Stomach (tissue), 19 donors: ENCODE measurements at places on chromosomes 13 and 19. TPM values are rescaled to one million over a fixed set of nuclear protein-coding genes. Genes with fewer than 3 reads are reported as not detected.

- H3K36me3 ChIP-seq: no peaks in the 10 kb centered on the region
- H3K27ac ChIP-seq: no peak overlapping the region
- no peak overlapping the region for H3K4me3 ChIP-seq
- H3K4me1 ChIP-seq: peaks cover 12% of the 10 kb centered on the region
Observed at GRCh38 chr13:59413126-59413525, 750.6 kb downstream of the DIAPH3 start.

- no peak overlapping the region for H3K27ac ChIP-seq
- DNase-seq: peak; percentile 55
- H3K27me3 ChIP-seq: no peaks in the 10 kb centered on the region
- H3K4me1 ChIP-seq: peaks cover 25% of the 10 kb centered on the region
- no peaks in the 10 kb centered on the region for H3K36me3 ChIP-seq
- H3K4me3 ChIP-seq: peak overlapping the region; percentile 65
Observed at GRCh38 chr19:1567848-1568227, 287 bp downstream of the MEX3D start.

- H3K4me1 ChIP-seq: no peaks in the 10 kb centered on the region
- no peak overlapping the region for H3K4me3 ChIP-seq
- DNase-seq: peak; percentile 76
- no peaks in the 10 kb centered on the region for H3K27me3 ChIP-seq
Observed at GRCh38 chr19:56942756-56943155, 102.2 kb upstream of the PEG3 start.

GRCh38 chr13:22447132-22447886 lies 733.5 kb upstream of the SGCG start:
- H3K4me3 ChIP-seq: no peak overlapping the region
- no peak overlapping the region for H3K27ac ChIP-seq
- H3K36me3 ChIP-seq: no peaks in the 10 kb centered on the region
- no peaks in the 10 kb centered on the region for H3K4me1 ChIP-seq
- H3K27me3 ChIP-seq: no peaks in the 10 kb centered on the region
- DNase-seq: no peak

- H3K36me3 ChIP-seq: no peaks in the 10 kb centered on the region
- no peak overlapping the region for H3K4me3 ChIP-seq
- DNase-seq: peak; percentile 41
- peaks cover 91% of the 10 kb centered on the region for H3K27me3 ChIP-seq
- H3K27ac ChIP-seq: no peak overlapping the region
Observed at GRCh38 chr19:50909240-50910070, 1.7 kb downstream of the KLK4 start.

GRCh38 chr13:23817830-23818229 lies 71.4 kb downstream of the MIPEP start:
- no peak overlapping the region for H3K4me3 ChIP-seq
- H3K27ac ChIP-seq: no peak overlapping the region
- no peaks in the 10 kb centered on the region for H3K36me3 ChIP-seq
- no peaks in the 10 kb centered on the region for H3K27me3 ChIP-seq
- no peak for DNase-seq

- H3K4me1 ChIP-seq: no peaks in the 10 kb centered on the region
- H3K27ac ChIP-seq: no peak overlapping the region
- no peaks in the 10 kb centered on the region for H3K36me3 ChIP-seq
- H3K27me3 ChIP-seq: no peaks in the 10 kb centered on the region
- no peak overlapping the region for H3K4me3 ChIP-seq
Observed at GRCh38 chr13:29125191-29125933, 305.2 kb downstream of the MTUS2 start.

DNA sequence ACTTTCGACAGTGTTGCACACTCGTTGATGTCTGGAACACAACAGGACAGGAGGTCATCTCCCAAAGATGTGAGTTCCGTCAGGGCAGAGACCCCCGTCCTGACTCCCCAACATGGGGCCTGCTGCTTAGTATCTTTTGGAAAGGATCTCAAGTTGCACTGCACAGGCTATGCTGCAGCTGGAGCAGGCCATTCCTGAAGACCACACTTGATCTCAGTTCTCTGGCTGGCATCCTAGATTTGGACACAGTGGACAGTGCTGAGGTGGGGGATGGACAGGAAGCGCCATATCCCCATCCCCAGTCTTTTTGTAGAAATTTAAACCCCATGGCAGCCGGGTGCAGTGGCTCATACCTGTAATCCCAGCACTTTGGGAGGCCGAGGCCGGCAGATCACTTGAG lies 5.9 kb downstream of the ADGRE2 start:
- H3K27me3 ChIP-seq: peaks cover 4% of the 10 kb centered on the region
- no peaks in the 10 kb centered on the region for H3K36me3 ChIP-seq
- H3K4me1 ChIP-seq: no peaks in the 10 kb centered on the region

GRCh38 chr13:72458701-72459100 lies 268.7 kb downstream of the MZT1 start:
- no peak overlapping the region for H3K27ac ChIP-seq
- H3K4me1 ChIP-seq: no peaks in the 10 kb centered on the region
- no peaks in the 10 kb centered on the region for H3K36me3 ChIP-seq

DNA sequence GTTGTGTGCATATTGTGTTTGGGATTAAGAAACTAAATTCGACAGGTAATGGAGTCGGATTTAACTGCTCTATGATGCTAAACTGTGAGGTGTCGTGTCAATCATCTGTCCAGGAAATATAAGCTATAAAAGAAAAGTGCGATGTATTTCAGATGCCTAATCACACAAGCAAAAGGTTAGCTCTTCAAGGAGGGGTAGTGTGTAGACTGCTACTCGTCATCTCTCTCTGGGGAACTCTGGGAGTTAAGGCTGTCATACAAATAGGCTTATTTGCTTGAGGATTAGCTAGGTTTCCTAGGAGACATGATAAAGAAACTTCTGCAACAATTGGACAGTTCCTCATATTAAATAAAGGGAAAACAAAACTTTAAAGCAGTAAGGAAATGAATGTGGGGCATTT lies 462.1 kb downstream of the OLFM4 start:
- H3K27me3 ChIP-seq: no peaks in the 10 kb centered on the region
- H3K4me1 ChIP-seq: no peaks in the 10 kb centered on the region
- no peak overlapping the region for H3K27ac ChIP-seq

- peaks cover 21% of the 10 kb centered on the region for H3K4me1 ChIP-seq
- peak overlapping the region; percentile 99 for H3K4me3 ChIP-seq
- no peaks in the 10 kb centered on the region for H3K27me3 ChIP-seq
- H3K36me3 ChIP-seq: peaks cover 24% of the 10 kb centered on the region
Observed at GRCh38 chr19:52270266-52270885, 989 bp downstream of the ZNF766 start.

- no peaks in the 10 kb centered on the region for H3K36me3 ChIP-seq
- peaks cover 7% of the 10 kb centered on the region for H3K4me1 ChIP-seq
- H3K27me3 ChIP-seq: no peaks in the 10 kb centered on the region
- peak; percentile 68 for DNase-seq
Observed at GRCh38 chr13:109400209-109400608, 386.2 kb downstream of the IRS2 start.

GRCh38 chr19:50792272-50793250 lies 2.3 kb downstream of the ACP4 start:
- DNase-seq: no peak
- H3K27me3 ChIP-seq: no peaks in the 10 kb centered on the region
- H3K4me1 ChIP-seq: peaks cover 8% of the 10 kb centered on the region
- peaks cover 22% of the 10 kb centered on the region for H3K36me3 ChIP-seq
- H3K27ac ChIP-seq: no peak overlapping the region
- no peak overlapping the region for H3K4me3 ChIP-seq

DNA sequence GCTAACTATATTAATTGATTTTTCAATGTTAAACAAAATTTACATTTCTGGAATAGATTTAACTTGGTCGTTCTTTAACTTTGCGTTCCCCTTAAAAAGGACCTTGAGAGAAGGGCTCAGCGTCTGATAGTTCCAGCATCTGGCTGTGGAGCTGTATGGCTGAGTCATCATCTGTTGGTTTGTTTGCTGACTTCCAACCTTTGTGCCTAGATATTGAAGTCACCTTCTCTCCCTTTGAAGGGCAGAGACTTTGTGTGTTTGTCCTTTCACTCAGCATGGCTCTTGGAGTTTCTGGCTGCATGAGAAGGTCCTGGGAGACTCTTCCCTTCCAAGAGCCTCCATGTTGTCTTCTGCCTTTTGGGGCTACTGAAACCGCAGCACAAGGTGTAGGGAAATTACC lies 16.6 kb upstream of the IRS2 start:
- no peak for DNase-seq
- no peak overlapping the region for H3K4me3 ChIP-seq
- H3K36me3 ChIP-seq: no peaks in the 10 kb centered on the region
- H3K27ac ChIP-seq: peak overlapping the region; percentile 59
- no peaks in the 10 kb centered on the region for H3K4me1 ChIP-seq

GRCh38 chr13:74574964-74575728 lies 440.9 kb upstream of the KLF12 start:
- H3K4me1 ChIP-seq: peaks cover 7% of the 10 kb centered on the region
- H3K36me3 ChIP-seq: no peaks in the 10 kb centered on the region
- no peak for DNase-seq
- H3K4me3 ChIP-seq: peak overlapping the region; percentile 38
- H3K27me3 ChIP-seq: no peaks in the 10 kb centered on the region

GRCh38 chr19:4660181-4660791 lies 9.9 kb downstream of the MYDGF start:
- H3K4me1 ChIP-seq: no peaks in the 10 kb centered on the region
- no peak overlapping the region for H3K4me3 ChIP-seq
- no peaks in the 10 kb centered on the region for H3K27me3 ChIP-seq
- H3K36me3 ChIP-seq: peaks cover 69% of the 10 kb centered on the region

GRCh38 chr19:23312515-23312914 lies 62.3 kb upstream of the ZNF724 start:
- H3K36me3 ChIP-seq: peaks cover 9% of the 10 kb centered on the region
- DNase-seq: no peak
- H3K27ac ChIP-seq: no peak overlapping the region
- H3K27me3 ChIP-seq: no peaks in the 10 kb centered on the region

DNA sequence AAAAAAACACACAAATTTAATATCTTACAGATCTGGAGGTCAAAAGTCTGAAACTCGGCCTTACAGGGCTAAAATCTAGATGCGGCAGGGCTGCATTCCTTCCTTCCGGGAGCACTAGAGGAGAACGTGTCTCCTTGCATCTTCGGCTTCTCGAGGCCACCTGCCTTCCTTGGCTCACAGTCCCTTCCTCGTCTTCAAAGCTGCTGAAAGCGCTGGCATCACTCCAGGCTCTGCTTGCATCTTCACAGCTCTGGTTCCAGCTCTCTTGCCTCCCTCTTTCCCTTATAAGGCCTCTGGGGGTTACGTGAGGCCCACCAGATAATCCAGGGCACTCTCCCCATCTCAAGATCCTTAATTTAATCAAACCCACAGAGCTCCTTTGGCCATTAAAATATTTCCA lies 10.5 kb downstream of the XRCC1 start:
- peaks cover 23% of the 10 kb centered on the region for H3K36me3 ChIP-seq
- H3K4me1 ChIP-seq: peaks cover 25% of the 10 kb centered on the region
- H3K27ac ChIP-seq: no peak overlapping the region
- no peaks in the 10 kb centered on the region for H3K27me3 ChIP-seq

DNA sequence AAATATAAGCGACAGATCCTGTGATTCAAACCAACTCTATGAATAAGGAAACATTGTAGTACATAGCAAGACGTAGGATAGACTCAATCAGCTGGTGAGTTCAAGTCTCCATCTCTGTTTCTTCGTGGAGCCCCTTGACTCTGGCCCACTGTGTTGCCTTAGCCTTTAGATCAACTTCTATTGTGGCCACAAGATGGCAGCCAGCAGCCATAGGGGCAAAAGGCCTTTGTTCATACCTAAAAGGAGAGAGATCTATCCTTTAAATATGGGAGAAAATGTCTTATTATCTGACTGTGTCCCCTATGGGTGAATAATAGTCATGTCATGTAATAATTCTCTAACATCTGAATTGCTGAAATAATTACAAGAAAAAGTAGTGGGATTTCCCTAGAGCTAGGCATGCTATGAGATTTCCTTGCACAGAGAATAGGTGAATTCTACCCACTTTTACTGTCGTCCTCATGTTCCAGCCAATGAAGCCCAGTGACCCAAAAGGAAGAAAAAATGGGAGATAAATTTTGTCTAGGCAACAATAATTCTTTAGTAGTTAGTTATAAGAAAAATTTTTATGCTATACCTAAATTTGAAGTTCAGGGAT lies 129.4 kb downstream of the PCDH20 start:
- no peak overlapping the region for H3K27ac ChIP-seq
- no peaks in the 10 kb centered on the region for H3K36me3 ChIP-seq
- no peaks in the 10 kb centered on the region for H3K27me3 ChIP-seq
- no peak for DNase-seq

DNA sequence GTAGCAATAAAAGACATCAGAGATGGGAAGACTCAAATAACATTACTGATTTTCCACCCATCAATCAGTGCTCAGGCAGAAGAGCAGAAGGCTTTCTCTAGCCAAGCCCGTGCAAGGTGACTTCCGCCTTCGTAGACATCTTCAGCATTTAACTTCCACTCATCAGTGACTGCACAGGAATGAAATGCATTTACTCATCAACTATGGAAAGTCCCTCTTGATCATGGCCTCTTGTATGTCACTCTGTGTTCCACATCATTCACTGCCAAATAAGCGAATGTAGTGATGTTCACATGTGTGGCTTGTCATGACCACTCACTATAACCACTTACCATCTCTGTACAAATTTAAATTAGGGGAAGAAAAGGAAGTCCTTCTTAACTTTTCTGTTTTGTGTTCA lies 49.4 kb downstream of the SACS start:
- DNase-seq: no peak
- H3K27ac ChIP-seq: no peak overlapping the region
- no peaks in the 10 kb centered on the region for H3K4me1 ChIP-seq
- H3K27me3 ChIP-seq: no peaks in the 10 kb centered on the region

- H3K27me3 ChIP-seq: no peaks in the 10 kb centered on the region
- no peak for DNase-seq
- H3K4me1 ChIP-seq: peaks cover 12% of the 10 kb centered on the region
- no peak overlapping the region for H3K4me3 ChIP-seq
- peaks cover 93% of the 10 kb centered on the region for H3K36me3 ChIP-seq
- H3K27ac ChIP-seq: no peak overlapping the region
Observed at GRCh38 chr19:1986357-1987162, 29.0 kb downstream of the BTBD2 start.

- no peak for DNase-seq
- H3K27ac ChIP-seq: no peak overlapping the region
- no peak overlapping the region for H3K4me3 ChIP-seq
- H3K4me1 ChIP-seq: no peaks in the 10 kb centered on the region
- peaks cover 54% of the 10 kb centered on the region for H3K36me3 ChIP-seq
- no peaks in the 10 kb centered on the region for H3K27me3 ChIP-seq
Observed at GRCh38 chr13:26678796-26679195, 81.8 kb downstream of the GPR12 start.

- H3K36me3 ChIP-seq: no peaks in the 10 kb centered on the region
- H3K27me3 ChIP-seq: no peaks in the 10 kb centered on the region
- DNase-seq: no peak
- no peak overlapping the region for H3K27ac ChIP-seq
Observed at GRCh38 chr13:71546881-71547280, 320.1 kb downstream of the DACH1 start.

SLC6A16 gene
- 5.4 TPM for total RNA-seq

S1PR4 gene
- 11.6 TPM for total RNA-seq

KLK1 gene
- not detected for total RNA-seq

LIN37 gene
- total RNA-seq: 17.9 TPM

TEX26 gene
- not detected for total RNA-seq

CCL25 gene
- not detected for total RNA-seq

MISP gene
- total RNA-seq: 5.3 TPM

FBN3 gene
- total RNA-seq: not detected

KIR3DL1 gene
- not detected for total RNA-seq

SPACA7 gene
- not detected for total RNA-seq

TPT1 gene
- 2,507 TPM for total RNA-seq

RCBTB2 gene
- total RNA-seq: 4.5 TPM
